Left ventricle myocardium superior (tissue), 1 donor: ENCODE measurements at places on chromosomes 12 and 14.

- no peak for DNase-seq
Observed at GRCh38 chr12:63208956-63209355, 58.0 kb upstream of the AVPR1A start.

DNA sequence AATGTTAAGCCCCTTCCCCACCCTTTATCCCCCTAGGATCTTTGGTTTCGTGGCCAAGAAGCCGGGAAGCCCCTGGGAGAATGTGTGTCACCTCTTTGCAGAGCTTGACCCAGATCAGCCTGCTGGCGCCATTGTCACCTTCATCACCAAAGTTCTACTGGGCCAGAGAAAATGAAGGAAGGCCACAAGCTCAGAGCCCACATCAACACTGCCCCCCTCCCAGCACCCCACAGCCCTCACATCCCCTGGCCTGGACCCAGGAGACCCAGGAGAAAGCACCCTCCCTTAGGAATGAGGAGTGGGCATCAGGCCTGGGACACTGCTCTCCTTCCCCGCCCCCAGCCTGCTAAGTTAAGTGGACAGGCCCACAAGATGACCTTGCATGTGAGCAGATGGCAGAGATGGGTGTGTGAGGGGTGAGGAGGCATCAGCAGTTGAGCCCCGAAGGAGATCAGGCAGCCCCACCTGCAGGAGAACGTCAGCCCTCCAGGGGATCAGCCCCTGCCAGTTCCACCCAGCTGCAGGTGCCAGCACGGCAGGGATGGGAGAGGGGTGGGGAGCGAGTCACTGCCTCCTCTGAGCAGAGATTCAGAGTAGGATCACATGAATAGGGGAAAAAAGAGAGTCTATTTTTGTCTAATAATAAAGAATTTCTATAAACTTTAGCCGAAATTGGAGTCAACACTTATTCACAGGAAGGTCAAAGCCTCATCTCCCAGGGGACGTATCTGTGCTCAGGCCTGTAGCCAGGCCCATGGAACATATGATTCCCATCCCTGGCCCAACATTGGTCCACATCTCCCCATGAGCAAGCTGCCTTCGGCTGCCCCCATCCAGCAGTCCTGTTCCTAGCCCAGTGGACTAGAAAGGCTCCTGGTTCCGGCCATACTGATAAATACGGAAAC is 14.1 kb downstream of the TNS2 start:
- DNase-seq, result peak; percentile 69

GRCh38 chr14:86787717-86788116 is 1205.3 kb downstream of the GALC start:
- DNase-seq, result no peak

DNA sequence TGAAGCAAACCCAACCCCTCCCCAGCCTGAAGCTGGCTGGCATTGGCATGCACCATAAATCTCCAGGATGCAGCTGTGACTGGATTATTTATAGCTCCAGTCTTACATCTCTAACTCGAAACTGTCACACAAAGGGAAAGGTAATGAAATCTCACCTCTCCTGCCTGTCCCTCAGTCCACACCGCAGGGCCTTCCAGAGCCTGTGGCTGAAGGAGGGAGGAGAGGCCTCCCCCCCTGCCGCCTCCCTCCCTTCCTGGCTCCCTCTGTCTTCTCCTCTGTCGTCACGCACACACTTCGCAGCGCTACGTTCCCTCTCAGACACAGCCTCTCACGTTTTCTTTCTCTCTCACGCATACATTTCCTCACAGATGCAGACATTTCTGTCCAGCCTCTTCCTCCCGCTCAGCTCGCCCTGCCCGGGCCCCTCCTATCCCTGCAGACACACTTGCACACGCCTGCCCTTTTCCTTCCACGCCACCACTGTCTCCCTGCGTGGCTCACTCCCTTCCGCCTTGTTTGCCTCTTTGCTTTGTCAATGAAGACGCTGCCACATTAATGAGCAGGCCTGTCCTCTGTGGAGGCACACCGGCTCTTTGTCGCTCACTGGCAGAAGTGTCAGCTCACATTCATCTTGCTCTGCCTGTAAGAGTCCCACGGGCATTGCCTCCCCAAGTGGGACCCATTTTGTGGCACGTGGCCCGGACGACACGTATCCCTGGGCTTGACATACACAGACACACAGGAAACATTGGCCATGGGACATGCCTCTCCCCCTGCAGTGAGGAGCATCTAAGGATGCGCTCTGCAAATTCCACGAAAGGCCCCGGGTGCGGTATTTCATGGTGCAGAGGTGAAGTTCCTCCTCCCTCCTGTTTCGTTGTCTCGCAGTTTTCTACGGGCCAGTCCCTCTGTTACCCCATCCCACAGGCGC is 27.9 kb downstream of the IRF2BPL start:
- DNase-seq, result peak; percentile 52

- DNase-seq, result no peak
Observed at GRCh38 chr12:18595412-18595811, 142.4 kb downstream of the PLCZ1 start.
